ENCODE measurements at places on chromosomes 13 and 19. TPM values are rescaled to one million over a fixed set of nuclear protein-coding genes. Genes with fewer than 3 reads are reported as not detected.

GRCh38 chr19:28905996-28906395 lies 307.0 kb downstream of the UQCRFS1 start:
- H3K27ac ChIP-seq: no peak overlapping the region
- no peaks in the 10 kb centered on the region for H3K36me3 ChIP-seq
- no peaks in the 10 kb centered on the region for H3K4me1 ChIP-seq
- no peak for DNase-seq
- H3K4me3 ChIP-seq: no peak overlapping the region

CEACAM7 gene
- not detected for total RNA-seq

ZNF582 gene
- total RNA-seq: 6.2 TPM

DNA sequence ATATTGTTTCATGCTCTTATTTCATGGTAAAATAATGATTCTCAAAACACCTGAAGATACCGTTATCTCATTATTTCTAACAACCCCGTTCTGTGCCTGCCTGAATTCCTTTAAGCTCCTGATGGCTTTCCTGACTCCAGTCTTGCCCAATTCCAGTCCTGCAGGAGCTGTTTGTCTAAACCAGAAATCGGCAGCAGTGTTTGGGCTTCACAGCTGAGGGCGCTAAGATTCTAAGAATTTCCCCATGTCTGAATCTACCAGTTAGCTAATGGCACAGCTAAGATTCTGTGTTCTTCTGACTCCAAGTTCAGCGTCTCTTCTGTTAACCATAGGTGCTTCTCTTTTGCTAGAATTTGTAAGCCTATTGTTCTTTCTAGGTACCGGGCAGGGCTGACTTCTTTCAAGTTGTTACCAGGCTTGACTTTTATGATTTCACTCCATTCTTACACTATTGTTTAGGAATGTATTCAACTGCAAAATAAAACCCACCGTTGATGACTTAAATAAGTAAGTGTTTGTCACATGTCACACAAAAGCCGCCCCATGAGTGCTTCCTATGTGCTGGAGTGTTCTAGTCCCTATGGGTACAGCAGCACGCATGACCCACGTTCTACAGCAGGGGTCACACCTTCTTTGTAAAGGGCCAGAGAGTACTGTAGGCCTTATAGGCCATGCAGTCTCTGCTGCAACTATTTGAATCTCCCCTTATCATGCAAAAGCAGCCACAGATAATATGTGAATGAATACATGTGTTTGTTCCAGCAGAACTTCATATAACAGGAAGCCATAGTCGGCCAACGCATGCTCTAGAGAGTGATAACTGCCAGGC lies 168.3 kb upstream of the RNF113B start:
- no peak overlapping the region for H3K27ac ChIP-seq
- DNase-seq: no peak
- H3K4me1 ChIP-seq: no peaks in the 10 kb centered on the region
- no peaks in the 10 kb centered on the region for H3K27me3 ChIP-seq
- no peak overlapping the region for H3K4me3 ChIP-seq

DNA sequence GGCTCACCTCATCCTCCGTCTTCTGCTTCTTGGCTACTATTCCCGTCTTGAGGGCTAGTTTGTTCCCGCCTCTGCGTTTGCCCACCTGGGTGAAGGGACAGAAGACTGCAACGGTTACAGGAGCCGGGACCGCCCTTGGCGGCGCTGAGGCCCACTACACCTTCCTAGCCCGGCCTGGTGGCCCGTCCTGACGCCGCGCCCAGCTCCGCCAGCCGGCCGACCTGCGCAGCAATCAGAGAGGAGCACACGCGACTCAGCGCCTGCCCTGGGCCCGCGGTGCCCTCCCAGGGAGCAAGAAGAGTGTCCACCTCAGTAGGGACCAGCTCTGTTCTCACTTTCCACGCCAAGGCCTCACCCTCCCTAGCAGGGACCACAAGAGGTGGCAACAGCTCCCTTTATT lies 3.1 kb downstream of the TRIR start:
- DNase-seq: no peak
- H3K27ac ChIP-seq: no peak overlapping the region
- H3K4me1 ChIP-seq: peaks cover 36% of the 10 kb centered on the region

- peak overlapping the region; percentile 78 for H3K27ac ChIP-seq
- peaks cover 18% of the 10 kb centered on the region for H3K4me1 ChIP-seq
- no peaks in the 10 kb centered on the region for H3K36me3 ChIP-seq
- peak; percentile 83 for DNase-seq
Observed at GRCh38 chr13:26186118-26186870, 35.8 kb downstream of the RNF6 start.

DNA sequence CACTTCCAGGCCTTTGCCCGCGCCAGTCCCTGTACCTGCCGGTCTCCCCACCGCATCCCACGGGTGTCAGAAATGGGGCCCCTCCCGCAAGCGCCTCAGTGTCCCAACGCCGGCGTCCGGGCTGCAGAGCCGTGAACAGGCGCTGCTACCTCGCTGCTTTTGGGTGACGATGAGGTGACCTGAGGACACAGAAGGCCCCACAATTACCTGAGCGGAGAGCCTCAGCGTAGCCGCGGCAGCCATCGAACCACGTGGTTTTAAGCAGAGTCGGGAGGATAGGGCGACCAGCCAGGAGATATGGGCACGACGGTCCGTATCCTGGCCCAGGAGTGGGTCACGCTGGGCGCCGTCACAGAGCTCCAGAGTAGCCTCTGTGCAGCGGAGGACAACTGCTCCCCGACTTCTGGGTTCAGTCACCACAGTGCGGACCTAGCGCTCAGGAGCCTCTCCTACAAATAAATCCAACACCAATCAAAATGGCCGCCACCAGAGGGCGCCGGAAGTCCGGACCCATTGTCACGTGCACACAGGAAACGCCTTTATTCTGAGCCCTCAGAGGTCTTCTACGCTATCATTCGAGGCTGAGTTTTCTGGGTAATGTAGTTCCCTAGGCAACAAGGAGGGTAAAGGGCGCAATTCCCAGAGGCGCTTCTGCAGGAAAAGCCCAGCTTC lies at the start of gene ZNF814:
Gene ZNF814, minus strand, starts transcription at position 478 of the 672 bp plus-strand sequence. Its CDS starts 235 bp downstream, at position 243.
- H3K27ac ChIP-seq: peak within 1 kb of the TSS; percentile 72
- H3K4me1 ChIP-seq: peaks cover 14% of the 10 kb centered on the region
- no peaks in the 10 kb centered on the region for H3K27me3 ChIP-seq
- peaks cover 6% of the 10 kb centered on the region for H3K36me3 ChIP-seq
- peak within 1 kb of the TSS; percentile 66 for H3K4me3 ChIP-seq
- peak; percentile 89 for DNase-seq

OR7A10 gene
- total RNA-seq: not detected

DNA sequence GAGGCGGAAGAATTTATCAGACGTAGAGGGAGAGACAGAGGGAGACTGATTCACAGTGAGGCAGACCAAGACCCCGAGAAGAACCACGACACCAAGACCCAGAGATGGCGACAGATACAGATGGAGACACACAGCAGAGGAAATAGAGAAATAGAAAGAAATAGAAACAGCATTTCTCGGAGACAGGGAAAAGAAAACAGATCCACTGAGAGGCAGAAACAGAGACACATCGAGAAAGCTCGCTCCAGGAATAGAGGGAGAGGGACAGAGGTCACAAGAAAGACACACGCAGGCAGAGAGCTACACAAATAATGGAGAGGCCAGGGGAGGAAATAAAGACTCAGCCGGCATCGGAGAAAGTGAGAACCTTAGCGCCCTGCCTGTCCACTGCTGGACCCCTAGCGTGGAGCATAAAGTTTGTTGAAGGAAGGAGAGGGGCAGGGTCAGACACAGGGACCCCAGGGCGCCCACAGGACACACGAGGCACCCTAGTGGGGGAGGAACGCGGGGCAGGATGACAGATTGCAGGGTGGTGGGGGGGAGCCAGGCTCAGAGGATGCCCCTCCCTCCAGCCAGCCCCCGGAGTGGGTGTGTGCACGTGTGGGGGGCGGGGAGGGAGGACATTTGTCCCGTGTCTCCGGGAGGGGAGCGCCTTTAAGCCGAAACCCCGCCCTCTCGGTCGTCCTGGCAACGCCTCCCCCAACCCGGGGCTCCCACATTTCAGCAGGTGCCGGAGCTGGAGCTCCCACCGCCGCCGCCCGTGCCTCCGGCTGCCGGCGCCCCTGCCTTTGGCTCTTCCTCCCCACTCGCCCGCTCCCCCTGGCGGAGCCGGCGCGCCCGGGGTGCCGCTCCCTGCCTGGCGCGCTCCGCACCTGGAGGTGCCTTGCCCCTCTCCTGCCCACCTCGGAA lies at the start of gene PRKCG:
Gene PRKCG, plus strand, starts transcription at position 716 of the 909 bp plus-strand sequence. CDS start 298 bp downstream, outside the sequence.
- no peaks in the 10 kb centered on the region for H3K4me1 ChIP-seq
- DNase-seq: no peak
- peak within 1 kb of the TSS; percentile 27 for H3K4me3 ChIP-seq
- no peak within 1 kb of the TSS for H3K27ac ChIP-seq
- H3K36me3 ChIP-seq: no peaks in the 10 kb centered on the region

ANKRD24 gene
- total RNA-seq: 0.39 TPM

KLK6 gene
- not detected for total RNA-seq

GFY gene
- total RNA-seq: not detected

ZNF554 gene
- total RNA-seq: 6.0 TPM

SOX21 gene
- total RNA-seq: not detected

PPP1R15A gene
- total RNA-seq: 55.0 TPM

POGLUT2 gene
- total RNA-seq: 4.4 TPM

DNA sequence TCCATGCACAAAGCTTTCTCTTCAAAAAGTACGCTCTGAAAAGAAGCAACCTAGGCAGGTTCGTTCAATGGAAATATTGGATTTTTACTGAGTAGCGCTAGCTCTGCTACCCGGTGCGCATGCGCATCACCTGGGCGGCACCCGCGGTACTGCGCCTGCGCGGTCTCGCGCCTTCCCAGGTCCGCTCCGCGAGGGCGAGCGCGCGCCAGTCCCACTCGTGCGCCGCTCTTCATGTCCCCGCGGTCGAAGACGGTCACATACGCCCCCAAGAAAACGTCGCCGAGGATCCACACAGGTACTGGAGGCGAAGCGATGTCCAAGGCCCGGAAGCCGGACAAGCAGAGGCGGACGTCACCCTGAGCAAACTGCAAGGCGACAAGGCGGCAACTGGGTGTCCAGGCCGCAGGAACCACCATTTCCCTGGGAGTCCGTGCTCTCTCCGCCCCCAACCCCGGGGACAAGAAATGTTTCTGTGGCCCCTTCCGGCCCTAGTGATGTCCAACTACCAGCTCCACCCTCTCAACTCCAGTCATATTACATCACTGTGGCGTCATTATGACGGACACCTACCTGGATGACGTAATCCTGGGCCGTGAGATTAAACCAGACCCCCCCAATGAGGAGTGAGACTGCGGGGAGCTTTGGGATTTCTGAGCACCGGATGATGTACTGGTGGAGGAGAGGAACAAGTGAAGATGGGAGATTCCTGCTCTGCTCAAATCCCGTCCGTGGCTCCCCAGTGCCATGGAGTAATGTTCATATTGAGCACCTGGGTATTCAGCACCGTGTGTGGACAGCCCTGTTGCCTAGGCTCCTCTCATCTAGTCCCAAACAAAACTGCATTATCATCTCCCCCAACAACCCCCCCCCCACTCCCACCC lies 4.8 kb upstream of the KCNC3 start:
- peaks cover 40% of the 10 kb centered on the region for H3K4me1 ChIP-seq
- no peaks in the 10 kb centered on the region for H3K36me3 ChIP-seq
- DNase-seq: peak; percentile 64

SULT2A1 gene
- not detected for total RNA-seq

ZNF560 gene
- total RNA-seq: not detected

FFAR1 gene
- not detected for total RNA-seq

CATSPERD gene
- not detected for total RNA-seq

DNA sequence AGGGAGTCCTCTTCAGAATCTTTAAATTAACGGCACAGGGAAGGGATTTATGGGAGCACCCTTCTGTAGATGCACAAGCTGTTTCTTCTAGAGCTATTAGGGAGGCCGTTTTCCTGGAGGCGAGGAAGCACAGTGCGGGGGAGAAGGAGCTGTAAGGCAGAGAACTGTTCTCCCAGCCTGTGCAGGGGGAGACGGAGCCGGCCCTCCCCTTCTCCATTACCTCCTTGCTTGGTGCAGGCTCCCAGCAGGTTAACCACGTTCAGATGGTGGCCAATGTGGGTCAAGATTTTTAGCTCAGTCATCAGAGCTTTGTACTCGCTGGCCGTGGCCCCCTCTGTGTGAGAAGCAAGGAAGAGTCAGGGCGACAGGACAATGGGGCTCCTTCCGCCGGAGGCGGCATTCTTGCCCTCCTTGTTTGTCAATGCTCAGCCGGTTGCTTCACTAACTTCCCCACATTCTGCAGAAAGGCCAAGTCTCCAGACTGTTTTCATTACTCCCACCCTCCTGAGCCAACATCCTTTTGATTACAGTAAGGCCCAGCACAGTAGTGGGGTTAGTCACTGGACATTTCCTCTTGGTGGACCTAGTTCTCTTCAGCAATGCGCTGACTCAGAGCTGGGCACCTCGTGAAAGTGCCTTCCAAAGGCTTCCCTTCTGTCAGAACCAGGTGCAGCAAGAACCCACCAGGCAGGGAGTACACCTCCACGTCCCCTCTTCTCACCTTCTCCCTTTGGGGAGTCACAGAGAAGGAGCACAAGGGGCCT lies 165.4 kb downstream of the FLT1 start:
- no peak overlapping the region for H3K4me3 ChIP-seq
- H3K27ac ChIP-seq: no peak overlapping the region
- peak; percentile 69 for DNase-seq
- no peaks in the 10 kb centered on the region for H3K27me3 ChIP-seq

DNA sequence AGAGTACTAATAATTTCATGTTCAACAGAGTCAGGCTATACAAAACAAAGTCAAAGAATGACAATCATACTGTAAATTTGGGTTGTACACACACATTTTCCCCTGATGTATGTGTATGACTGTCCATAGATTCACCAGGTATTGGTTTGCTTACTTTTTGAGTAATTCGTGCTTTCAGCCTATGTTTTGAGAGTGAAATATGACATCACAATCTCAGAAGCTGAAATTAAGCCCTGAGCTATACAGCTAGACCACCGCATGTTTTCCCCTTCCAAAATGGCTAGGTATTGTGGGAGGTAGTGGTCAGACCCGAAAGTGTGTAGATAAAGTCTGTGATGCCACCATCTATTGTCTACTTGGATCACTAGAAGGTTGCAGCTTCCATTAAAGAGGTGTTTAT lies 102.8 kb downstream of the KATNAL1 start:
- no peak overlapping the region for H3K27ac ChIP-seq
- DNase-seq: no peak
- no peaks in the 10 kb centered on the region for H3K4me1 ChIP-seq
- no peaks in the 10 kb centered on the region for H3K27me3 ChIP-seq
- peaks cover 13% of the 10 kb centered on the region for H3K36me3 ChIP-seq
- H3K4me3 ChIP-seq: no peak overlapping the region

- no peak overlapping the region for H3K4me3 ChIP-seq
- no peaks in the 10 kb centered on the region for H3K27me3 ChIP-seq
- no peaks in the 10 kb centered on the region for H3K4me1 ChIP-seq
- no peak for DNase-seq
Observed at GRCh38 chr13:107881362-107881761, 334.0 kb downstream of the LIG4 start.

- H3K36me3 ChIP-seq: no peaks in the 10 kb centered on the region
- DNase-seq: no peak
- H3K4me3 ChIP-seq: no peak overlapping the region
- H3K27ac ChIP-seq: no peak overlapping the region
- no peaks in the 10 kb centered on the region for H3K4me1 ChIP-seq
Observed at GRCh38 chr13:67740871-67741535, 510.9 kb upstream of the PCDH9 start.

JAK3 gene
- 0.93 TPM for total RNA-seq

KLHL1 gene
- not detected for total RNA-seq

GRCh38 chr13:69947582-69947981 lies 160.0 kb upstream of the ATXN8OS start:
- H3K4me1 ChIP-seq: no peaks in the 10 kb centered on the region
- H3K27ac ChIP-seq: no peak overlapping the region
- no peaks in the 10 kb centered on the region for H3K27me3 ChIP-seq
- DNase-seq: no peak
- H3K4me3 ChIP-seq: no peak overlapping the region

GARRE1 gene
- 25.5 TPM for total RNA-seq

GRCh38 chr19:56991912-56992311 lies 127.9 kb upstream of the USP29 start:
- H3K27me3 ChIP-seq: no peaks in the 10 kb centered on the region
- H3K27ac ChIP-seq: no peak overlapping the region
- no peak overlapping the region for H3K4me3 ChIP-seq

All from right atrium auricular region (tissue), 2 donors.